ENCODE measurements at places on chromosomes 5 and 9. TPM values are rescaled to one million over a fixed set of nuclear protein-coding genes. Genes with fewer than 3 reads are reported as not detected.
A peak's percentile ranks its signal among the peaks of the same experiment; 100 is the strongest.

The C9orf153 gene
- 0.22 TPM for total RNA-seq

DNA sequence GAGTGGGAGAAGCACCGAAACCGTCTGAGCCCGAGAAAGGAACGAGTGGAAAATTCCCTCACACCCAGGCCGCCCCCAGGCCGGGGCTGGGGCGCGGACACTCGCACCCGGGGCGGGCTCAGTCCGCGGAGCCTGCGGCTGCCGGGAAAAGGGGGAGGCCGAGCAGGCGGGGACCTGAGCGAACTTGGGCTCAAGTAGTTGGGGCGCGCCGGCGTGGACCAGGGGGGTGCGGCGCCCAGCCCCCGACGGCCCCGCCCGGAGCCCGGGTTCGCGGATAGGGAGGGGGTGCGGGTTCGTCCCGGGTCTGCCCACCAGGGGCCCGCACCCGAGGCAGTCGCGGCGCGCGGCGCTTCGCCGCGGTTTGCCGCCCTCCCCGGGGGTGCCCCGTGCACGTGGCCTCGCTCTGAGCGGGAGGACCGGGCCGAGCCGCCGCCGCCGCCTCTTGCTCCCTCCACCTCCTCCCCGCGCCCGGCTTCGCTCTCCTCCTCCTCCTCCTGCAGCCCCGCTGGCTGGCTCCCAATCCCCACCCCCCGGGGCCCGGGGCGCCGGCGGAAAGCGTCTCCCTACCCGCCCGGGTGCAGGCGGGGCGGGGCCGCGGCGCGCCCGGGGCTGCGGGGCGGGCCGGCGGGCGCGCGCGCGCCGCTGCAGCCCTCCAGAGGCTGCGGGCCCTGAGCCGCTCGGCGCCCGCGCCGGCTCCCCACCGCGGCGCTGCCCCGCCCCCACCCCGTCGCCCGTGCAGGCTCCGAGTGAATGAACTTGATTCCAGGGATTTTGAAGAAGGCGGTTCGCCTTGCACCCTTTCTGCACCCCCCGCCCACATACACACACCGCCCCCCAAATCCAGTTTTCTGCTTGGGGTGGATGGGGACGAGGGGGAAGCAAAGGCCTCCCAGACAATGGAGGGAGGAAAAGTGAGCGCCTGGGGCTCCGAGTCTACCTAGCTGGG, 1.3 kb upstream of the NFIB start:
- DNase-seq, result peak; percentile 97

DNA sequence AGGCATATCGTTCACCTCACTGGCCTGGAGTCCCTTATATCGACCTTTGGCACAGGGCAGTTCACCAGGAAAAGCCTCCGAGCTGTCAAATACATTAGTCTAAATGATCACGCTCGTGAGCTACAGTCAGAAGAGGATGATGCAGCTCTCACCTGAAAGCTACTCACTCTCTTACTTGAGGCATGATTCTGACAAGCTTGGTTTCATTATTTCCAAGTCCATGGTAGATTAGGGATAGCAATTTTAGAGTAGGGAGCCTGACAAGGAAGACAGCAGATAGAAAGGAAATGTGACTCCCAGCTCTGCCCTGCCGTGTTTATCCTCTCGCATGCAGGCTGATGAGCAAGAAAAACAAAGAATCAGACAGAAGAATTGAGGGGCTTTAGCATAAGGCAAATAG, 98.0 kb upstream of the MAP1B start:
- DNase-seq, result no peak

DNA sequence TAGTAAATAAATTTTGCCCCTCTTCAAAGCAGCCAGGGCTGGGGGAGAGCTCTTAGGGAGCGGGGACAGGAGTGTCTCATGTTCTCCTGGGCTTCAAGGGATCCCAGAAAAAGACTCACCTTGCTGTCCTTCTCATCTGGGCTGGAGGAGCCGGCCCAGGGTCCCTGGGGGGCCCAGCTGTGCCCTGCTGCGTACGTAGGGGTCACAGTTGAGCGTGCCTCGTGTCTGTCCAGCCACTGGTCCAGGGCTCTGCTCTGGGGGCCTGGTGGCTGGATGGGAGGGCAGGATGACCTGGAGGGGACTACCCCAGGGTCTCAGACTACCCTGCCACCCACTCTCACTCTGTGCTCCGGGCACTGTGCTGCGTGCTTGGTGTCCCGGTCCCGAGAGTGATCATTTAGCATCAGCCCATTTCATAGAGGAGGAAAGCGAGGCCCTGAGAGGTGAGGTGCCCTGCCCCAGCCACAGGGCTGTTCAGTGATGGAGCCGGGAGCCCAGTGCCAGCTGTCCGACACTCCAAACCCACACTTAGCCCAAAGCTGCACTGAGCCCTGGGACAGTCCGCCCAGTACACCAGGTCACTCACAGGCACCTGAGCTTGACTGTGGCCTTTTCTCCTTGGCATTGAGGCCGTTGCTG, 26.2 kb upstream of the TDRD7 start:
- DNase-seq, result no peak

DNA sequence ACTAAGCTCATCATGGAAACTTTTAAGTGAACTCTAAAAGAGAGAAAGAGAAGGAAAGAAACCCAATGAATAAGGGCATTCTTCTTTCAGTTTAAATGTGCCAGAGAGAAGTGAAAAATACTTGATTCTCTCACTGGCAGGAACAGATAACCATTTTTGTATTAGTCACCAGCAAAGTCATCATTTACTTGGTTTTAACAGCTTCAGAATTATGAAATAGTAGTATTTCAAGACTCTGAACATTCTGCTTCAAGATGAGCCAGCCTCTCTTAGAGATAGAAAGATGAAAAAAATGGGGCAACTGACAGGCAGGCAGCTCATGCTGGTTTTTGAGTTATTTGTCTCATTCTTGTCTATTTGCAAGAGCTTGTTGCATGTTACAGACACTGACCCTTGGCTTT, 103.5 kb downstream of the GCNT1 start:
- DNase-seq, result no peak

DNA sequence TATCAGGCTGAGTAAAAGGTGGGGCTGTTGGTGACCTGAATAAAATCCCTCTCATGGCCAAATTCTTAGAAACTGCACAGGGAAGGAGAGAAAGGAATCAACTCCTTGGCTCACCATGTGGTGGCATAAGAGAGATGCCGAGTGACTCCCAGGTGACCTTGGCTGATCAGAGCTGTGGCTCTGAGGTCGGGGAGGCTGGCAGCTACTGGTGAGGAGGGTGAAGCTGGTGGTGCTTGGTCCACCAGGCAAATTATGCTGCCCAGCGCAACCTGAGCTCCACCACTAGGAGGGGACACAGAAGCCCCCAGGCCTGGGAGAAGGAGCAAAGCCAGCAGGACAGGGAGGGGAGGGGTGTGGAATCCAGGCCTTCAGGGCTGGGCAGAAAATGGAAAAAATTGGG, 111.2 kb upstream of the IL12B start:
- DNase-seq, result no peak

The MYMK gene
- total RNA-seq, result not detected

DNA sequence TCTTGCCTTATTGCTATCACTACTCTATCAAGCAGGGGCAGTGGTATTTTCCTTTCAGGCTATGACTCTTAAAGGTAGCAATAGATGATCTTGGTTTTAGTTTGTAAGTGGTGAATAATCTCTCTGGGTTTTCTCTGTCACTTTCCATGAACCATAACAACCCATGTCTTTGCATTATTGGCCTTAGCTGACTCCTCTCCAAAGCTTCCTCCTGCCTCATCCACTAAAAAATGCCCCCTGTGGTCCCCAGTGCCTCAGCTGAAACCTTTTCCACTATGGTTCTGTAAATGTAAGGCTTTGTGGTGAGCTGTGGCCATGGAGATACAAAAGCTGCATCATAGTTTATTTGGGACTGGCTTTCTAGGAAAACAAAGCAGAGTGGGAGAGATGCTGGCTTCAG, 128.8 kb downstream of the GPBP1 start:
- DNase-seq, result no peak

All from Right ventricle myocardium superior (tissue), 1 donor.